KBM-7 (cell line): ENCODE measurements at places on chromosomes 13 and 19.

- no peak for DNase-seq
These were observed 11.1 kb upstream of the CYP2A7 start for GRCh38 chr19:40893112-40893511.

- DNase-seq: no peak
These were observed 64.7 kb downstream of the CCDC70 start for GRCh38 chr13:51926528-51926885.

GRCh38 chr13:30319655-30320054 lies 12.3 kb upstream of the KATNAL1 start:
- DNase-seq: no peak

DNA sequence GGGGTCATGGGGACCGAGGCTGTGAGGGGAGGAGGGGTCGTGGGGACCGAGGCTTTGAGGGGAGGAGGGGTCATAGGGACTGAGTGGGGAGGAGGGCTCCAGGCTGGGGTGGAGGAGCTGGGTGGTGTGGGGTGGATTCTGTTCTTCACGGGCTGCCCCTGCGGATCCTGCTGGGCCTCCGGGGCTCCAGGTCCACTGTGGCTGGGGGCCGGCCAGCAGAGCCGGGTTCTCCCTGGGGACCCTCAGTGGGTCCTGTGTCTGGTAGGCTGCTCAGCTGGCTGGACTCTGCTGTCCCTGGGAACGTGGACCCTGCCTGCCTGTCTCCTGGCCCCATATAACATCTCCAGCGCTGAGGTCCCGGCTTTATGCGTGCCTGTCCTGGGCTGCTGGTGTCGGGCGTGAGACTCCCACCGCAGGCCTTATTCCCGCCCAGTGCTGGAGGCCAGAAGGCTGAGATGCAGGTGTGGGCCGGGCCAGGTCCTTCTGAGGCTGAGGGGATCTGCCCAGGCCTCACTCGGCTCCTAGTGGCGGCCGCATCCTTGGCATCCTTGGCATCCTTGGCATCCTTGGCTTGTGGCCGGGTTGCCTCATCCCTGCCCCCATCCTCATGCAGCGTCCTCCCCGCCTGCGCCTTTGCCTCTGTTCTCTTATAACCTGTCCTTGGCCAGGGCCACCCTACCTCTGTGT lies 19.8 kb upstream of the GNA15 start:
- no peak for DNase-seq

- DNase-seq: no peak
These were observed 53.6 kb upstream of the KCTD4 start for GRCh38 chr13:45254396-45254795.

- no peak for DNase-seq
These were observed 34.9 kb upstream of the MCF2L start for GRCh38 chr13:112934078-112934477.

- no peak for DNase-seq
These were observed 73.3 kb downstream of the SLC7A1 start for GRCh38 chr13:29522044-29522685.

- DNase-seq: no peak
These were observed 38.4 kb downstream of the KCNC3 start for GRCh38 chr19:50290775-50291174.

DNA sequence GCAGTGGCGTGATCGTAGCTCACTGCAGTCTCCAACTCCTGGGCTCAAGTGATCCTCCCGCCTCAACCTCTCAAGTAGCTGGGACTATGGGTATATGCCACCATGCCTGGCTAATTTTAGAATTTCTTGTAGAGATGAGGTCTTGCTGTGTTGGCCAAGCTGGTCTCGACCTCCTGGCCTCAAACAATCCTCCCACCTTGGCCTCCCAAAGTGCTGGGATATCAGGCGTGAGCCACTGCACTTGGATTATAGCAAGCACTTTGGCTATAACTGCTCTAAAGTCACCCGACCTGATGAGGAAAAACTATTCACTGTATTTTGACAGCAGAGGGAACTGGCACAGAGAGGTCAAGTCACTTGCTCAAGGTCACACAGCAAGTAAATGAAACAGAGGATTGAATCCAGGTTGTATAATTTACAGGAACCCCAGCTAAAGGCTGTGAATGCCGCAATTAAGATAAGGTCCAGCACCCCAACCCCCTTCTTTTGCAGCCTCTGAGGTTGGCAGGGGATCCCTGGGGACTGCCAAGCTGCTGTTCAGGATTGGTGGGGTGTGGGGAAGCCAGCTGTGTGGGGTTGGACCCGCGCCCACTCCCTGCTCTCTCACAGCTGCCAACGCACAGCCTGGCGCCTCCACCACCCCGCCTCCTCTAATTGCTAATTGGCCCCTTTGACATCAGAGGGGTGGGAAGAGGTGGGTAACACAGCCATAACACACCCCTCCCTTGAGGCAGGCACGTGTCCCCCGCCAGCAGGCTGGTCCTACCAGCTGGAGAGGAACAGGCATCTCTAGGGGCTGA lies 6.0 kb downstream of the TMIGD2 start:
- DNase-seq: no peak

GRCh38 chr13:44148159-44148914 lies 225.3 kb upstream of the SERP2 start:
- no peak for DNase-seq

- DNase-seq: no peak
These were observed 2662.9 kb upstream of the PCDH20 start for GRCh38 chr13:64078480-64078936.

GRCh38 chr19:17948931-17949930 lies 16.4 kb downstream of the CCDC124 start:
- no peak for DNase-seq

DNA sequence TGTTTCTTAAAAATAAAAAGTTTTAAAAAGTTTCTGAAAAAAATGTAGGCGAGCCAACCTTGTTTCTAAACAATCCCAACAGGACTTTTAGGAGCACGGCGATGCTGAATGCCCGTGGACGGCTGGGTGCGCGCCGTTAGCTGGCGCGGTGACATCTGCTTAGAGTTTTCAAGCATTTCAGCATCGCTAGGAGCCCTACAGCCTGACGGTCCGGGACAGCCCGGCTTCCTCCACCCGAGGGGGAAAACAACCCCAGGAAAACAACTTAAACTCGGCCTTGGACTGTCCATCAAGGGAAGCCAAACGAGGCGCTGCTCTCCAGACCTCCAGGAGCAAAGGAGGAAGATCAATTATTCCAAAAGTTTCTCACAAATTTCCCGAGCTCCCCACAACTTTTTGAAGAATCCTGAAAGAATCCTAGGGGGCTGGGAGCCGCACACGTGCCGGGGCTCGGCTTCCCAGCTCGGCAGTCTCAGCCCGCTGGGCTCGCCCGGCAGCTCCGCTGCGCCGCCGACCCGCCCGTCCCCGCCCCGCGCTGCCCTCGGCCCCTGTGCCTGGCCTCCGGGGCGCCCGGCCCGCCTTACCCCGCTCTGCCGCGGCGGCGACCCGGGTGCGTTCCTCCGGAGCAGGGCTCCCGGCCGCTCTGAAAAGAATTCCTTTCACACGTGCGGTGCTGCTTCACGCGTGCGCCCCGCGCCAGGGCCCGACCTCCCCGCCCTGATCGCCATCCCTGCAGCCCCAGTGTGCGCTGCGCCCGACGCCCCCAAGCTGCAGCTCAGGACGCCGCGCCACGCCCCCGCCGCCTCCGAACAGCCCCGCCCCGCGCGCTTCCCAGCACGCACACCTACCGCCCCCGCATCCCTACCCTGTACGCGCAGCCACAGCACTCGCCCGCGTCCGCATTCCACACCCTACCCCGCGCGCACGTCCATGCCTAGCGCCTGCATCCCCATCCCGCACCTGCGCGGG lies at the start of gene GJA3:
Gene GJA3 (minus strand): TSS at position 747 of the 969 bp plus-strand sequence. CDS start 17,764 bp downstream, outside the sequence.
- DNase-seq: peak; percentile 85

- no peak for DNase-seq
These were observed 11.2 kb downstream of the HAS1 start for GRCh38 chr19:51712461-51713081.

- no peak for DNase-seq
These were observed 549.6 kb downstream of the FGF9 start for GRCh38 chr13:22220151-22221135.

DNA sequence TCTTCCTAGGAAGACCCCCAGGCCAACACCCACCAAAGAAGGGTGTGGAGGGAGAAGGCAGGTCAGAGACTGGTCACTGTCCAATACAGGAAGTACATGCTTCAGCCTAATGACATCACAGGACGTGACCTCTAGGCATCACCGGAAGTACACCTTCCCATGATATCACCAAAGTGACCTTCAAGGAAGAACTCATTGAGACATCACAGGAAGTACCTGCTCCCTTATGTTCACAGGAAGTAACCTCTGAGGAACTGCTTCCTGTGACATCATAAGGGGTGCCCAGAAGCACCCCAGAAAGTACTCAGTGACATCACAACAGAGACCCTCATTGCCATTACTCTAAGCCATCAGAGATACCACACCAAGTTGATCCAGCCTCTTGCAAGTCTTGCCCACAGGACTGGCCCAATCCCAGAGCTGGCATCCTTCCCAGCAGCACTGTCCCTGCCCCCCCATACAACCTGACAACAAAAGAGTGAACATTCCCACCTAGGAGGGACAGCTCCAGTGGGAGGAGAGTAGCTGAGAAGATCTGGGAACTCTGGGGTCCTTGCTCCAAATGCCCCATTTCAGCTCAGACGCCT lies 24.2 kb upstream of the NANOS2 start:
- no peak for DNase-seq
